ENCODE measurements at places on chromosomes 7 and 10.

- DNase-seq: no peak
Observed at GRCh38 chr7:47282790-47283496, 299.0 kb downstream of the TNS3 start.

DNA sequence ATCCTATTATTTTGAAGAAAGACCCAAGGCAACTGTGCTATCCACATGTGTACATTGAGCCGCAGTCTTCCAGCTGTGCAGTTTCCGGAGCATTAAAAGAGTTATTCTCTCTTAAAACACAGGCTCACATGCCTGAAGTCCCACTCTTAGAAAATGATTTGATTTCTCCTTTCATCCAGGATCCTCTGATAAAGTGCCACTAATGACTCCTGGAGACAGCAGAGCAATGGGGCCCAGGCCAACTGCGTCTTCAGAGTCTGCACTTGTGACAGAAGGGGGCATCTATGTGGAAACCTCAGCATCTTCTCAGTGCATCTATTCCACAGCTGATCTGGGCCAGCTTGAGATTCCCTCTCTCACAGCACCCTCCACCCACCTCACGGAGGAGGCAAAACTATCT is 482.1 kb upstream of the AKR1E2 start:
- no peak for DNase-seq

GRCh38 chr10:72258617-72259016 is 15.1 kb upstream of the DDIT4 start:
- no peak for DNase-seq

DNA sequence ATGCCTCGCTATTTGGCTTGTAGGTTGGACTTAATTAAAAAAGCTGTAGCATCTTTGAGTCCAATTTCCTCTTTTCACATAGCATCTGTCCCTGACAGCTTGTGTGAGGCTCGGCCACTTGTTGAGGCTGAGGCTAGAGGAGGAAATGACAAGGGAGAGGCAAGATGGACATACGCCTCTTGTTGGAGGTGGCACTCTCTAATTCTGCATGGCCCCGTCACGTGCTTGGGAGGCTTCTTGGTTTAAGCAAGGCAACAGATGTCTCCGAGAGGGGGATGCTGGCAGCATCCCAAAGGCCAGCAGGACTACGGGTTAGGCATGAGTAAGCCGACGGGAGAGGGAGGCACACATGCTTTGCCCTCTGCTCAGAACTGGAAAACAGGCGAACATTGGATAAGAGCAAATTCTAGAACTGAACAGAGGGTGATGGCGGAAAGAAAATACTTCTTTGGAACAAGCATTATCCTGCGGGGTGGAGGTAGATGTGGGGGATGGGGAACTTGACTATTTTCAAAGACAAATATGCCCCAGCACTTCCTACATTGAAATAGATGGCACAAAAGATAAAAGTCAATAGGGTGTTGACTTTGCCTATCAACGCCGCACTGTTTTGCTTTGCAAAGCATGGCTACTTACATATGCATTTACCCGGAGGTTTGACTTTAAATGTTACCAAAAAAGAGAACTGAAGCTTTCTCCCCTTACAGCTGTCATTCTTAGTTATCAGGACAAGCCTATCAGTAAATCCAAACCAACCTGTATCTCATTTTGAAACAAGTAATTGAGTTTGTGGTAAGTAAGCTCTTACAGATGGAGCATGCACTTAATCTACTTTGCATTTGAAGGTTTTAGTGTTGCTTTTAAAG is 94.8 kb downstream of the CHN2 start:
- peak; percentile 39 for DNase-seq

- no peak for DNase-seq
Observed at GRCh38 chr10:128265596-128265995, 139.4 kb upstream of the MKI67 start.

All from B cell (primary cell).